ENCODE measurements at places on chromosomes 5 and 9. TPM values are rescaled to one million over a fixed set of nuclear protein-coding genes. Genes with fewer than 3 reads are reported as not detected.

DNA sequence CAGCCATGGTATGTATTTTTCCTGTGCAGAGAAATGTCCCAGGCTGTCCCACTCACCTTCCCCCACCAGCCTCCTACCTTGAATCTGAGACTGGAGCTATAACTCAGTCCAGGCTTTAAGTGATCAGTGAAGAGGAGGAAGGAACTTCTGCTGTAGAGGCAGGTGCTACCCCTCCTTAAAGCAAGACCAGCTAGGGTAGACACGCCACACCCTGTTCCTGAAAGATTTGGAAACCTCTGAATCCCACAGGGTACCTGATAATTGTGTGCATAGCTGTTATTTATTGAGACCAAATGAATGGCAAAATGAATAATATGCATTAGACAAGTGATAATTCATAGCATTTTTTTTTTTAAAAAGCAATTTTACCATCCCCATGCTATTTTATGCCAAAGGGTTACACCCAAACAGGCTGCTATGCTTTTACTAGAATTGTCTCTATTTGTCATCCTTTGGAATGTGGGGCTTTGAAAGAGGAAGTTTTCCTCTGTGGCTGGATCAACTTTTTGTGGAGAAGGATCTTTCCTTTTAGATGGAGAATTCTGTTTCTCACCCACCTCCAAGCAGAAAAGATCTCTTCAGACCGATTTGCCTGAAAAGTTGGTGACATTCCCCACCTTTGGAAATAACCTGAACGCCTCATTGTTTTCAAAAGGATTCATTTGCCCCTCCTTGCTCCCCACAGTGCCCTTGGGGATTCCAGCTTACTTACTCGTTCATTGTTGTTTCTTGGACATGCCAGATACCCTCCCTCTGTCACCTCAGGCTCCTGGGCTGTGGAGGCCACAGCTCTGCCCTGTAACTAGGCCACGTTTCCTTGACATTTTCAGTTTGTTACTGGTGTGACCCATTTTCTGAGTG lies 248.7 kb downstream of the NR3C1 start:
- no peak for DNase-seq

FOXD4L4 gene
- total RNA-seq, result 0.14 TPM

GRCh38 chr5:10537624-10538023 lies 26.2 kb upstream of the ANKRD33B start:
- DNase-seq, result no peak

DNA sequence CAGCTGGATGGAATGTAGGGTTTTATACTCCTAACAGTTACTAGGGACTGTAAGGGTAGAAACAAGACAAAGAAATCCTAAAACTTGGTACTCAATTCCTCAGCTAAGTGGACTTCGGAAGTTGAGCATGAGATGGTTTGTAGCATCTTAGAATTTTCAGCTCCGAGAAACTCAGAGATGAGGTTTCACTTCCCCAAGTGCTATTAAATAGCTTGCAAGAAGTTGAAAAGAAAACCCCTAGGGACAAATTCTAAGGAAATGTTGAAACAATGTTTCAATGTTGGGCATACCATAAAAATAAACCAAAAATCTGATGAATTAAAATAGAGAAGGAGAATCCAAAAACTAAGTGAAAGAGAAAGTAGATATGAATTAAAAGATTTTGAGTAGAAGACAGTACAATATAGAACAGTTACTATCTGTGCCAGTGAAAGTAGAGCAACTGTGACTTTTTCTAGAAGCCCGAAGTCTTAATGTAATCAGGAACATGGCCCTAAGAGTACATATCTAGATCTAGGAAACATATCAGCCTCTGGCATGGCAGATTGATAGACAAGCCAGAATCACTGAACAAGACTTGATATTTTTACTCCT lies 308.6 kb upstream of the RGMB start:
- no peak for DNase-seq

DNA sequence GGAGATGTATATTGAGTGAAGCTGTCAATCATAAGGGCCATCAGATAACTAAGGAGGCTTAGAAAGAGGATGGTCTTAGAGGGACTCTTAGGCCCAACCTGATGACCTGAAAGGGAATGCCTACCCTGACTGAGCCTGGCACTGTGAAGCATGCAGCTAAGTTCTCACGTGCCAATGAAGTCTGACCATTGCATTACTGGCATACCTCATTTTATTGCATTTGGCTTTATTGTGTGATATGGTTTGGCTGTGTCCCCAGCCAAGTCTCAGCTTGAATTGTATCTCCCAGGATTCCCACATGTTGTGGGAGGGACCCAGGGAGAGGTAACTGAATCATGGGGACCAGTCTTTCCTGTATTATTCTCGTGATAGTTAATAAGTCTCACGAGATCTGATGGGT lies 421.6 kb upstream of the SGCD start:
- DNase-seq, result no peak

DNA sequence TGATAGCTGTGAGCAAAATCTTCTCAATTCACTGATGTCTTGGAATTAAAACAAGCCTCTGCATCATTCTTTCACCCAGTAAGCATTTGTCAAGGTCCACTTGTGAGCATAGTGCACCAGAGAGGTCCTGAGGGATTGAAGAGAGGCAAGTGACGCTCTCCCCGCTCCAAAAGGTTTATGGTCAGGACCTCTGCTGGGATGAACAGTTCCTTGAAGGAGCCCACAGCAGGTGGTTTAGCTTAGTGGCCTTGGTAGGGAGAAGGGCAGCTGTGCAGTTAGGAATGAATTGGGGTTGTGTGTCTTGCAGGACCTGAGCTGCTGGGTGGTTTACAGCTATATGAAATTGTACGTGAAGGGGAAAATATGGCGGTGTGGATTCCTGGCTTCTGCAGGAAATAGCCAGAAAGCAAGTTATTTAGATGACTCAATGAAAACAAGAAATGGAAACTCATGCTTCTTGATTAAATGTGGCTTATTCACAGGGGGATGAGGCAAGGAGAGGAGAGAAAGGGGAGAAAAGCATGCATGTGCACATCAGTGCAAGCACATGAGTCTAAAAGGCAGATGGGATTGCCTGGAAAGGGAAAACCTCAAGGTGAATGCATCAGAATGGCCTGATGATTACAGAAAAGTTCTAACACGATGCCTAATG lies 42.0 kb downstream of the SUB1 start:
- no peak for DNase-seq

BNC2 gene
- total RNA-seq, result 28.1 TPM

DNA sequence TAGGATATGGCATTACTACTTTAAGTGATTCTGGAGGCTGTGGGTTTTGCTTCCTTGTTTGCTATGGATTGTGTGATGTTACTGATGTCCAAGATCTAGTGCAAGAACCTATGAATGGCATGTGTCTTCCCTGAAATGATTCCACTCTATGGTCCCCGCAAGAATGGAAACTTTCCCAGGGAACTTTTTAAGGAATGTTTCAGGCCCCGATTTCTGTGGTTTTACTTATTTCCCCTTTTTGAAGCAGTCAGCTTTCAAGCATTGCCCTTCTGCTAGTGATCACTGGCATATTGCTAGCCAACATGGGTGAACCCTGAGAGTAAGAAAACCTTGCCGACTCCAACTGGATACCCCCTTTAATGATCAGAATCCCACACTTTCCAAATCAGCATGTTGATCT lies 26.6 kb upstream of the CD180 start:
- no peak for DNase-seq

GAS1 gene
- 5.0 TPM for total RNA-seq

DNA sequence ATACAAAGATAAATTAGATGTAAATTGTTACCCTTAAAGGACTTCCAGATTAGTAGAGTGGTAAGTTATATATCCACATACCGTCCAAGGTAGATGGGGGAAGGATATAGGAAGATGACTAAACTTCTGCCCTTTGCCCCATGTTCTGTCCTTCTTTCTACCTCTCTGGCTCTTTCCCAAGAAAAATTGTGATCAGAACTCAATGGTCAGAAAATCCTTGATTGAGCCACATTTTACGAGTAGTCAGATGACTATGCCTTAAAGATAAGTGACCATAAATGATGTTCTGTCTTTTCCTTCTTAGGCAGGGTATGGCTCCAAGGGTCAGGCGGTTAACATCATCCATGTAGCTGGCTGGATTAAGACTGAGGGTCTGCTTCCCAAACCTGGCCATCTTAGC lies 4.4 kb downstream of the FRRS1L start:
- DNase-seq, result no peak

DNA sequence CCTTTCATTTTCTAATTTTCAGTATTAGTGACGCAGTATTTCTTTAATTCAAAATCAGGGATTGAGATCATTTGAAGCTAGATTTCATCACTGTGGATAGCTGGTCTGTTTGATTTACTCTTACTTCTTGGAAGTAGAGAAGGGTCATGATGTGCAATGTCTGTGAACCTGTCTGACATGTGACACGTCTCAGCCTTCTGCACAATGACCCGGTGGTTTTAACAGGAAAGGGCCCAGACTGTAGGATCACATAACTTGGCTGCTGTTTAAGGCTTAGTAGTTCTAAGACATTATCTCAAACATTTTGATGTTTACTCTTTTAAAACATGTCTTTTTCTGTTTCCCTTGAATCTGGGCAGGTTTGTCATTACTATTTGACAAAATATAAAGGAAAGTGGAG lies 823.3 kb upstream of the NUDT12 start:
- no peak for DNase-seq

RLN2 gene
- total RNA-seq, result 4.3 TPM

- DNase-seq, result peak; percentile 65
Observed at GRCh38 chr5:154421868-154422267, 23.9 kb upstream of the SAP30L start.

- DNase-seq, result no peak
Observed at GRCh38 chr5:169079697-169080096, 221.2 kb downstream of the SLIT3 start.

DNA sequence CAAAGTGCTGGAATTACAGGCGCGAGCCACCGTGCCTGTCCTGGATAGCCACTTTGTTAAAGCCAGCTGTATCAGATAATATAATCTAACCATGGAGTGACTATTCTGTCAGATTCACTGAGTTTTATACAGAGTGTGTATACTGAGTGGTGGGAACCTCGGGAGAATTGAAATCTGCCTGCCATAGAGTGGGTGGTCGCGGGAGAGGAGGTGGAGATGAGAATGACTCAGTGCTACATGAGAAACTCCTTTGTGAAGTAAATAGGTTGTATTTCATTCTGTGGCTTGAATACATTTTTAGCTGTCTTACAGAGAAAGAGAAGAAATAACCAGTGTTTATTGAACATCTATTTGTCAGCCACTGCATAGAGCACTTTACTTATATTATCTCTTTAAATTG lies 26.4 kb downstream of the ATP6V0E1 start:
- no peak for DNase-seq

DNA sequence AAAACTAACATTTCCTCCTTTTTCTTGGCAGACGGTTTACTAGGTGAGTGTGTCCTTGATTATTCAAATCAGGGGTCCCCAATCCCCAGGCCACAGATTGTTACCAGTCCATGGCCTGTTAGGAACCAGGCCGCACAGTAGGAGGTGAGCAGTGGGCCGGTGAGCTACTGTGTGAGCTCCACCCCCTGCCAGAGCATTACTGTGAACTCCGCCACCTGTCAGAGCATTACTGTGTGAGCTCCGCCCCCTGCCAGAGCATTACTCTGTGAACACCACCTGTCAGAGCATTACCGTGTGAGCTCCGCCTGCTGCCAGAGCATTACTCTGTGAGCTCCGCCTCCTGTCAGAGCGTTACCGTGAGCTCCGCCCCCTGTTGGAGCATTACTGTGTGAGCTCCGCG lies 14.3 kb upstream of the PDCD6 start:
- no peak for DNase-seq

DNA sequence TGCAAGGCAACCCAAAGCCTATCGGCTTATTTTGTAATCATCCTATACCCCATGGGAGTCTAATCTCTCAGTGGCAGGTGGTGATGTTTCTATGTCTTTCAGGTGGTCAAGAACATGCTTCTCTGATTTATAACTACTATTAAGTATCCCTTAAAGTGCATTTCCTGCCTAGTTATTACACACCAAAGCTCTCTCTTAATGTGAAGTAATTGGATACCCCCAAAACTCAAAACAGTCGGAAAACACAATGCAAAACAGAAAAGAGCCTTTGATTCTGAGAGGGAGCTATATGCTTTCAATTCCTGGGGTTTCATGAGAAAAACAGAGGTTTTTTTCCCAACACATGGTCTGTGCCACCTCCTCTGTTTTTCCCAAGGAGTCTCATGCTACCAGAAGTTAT lies 416.4 kb downstream of the CSNK1G3 start:
- DNase-seq, result no peak

GRCh38 chr5:73534011-73534644 lies 31.3 kb downstream of the ANKRA2 start:
- no peak for DNase-seq

ARHGEF39 gene
- total RNA-seq, result 26.6 TPM

DNA sequence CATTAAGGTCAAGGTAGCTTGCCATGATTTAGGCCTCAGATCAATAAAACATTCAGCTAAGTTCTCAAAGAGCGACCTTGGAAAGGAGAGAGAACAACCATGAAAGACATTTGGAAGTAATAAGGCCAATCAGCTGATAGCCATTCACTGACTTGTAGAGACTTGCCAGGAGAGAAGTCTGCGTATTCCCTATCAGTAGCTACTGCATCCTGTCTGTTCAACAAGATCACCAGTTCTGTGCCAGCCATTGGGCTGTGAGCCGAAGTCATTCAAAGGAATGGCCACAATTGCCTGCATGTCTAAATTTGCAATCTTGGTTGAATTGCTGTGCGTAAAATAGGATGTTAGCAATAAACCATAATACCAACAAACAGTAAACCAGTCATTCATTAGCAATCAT lies 219.8 kb downstream of the FBXL7 start:
- no peak for DNase-seq

GRCh38 chr9:91873637-91874051 lies 76.4 kb downstream of the ROR2 start:
- no peak for DNase-seq

IGFBPL1 gene
- total RNA-seq, result 36.7 TPM

ENHO gene
- total RNA-seq, result 27.9 TPM

NR2F1-AS1 gene
- total RNA-seq, result 0.76 TPM

TNFAIP8 gene
- 18.1 TPM for total RNA-seq

DNA sequence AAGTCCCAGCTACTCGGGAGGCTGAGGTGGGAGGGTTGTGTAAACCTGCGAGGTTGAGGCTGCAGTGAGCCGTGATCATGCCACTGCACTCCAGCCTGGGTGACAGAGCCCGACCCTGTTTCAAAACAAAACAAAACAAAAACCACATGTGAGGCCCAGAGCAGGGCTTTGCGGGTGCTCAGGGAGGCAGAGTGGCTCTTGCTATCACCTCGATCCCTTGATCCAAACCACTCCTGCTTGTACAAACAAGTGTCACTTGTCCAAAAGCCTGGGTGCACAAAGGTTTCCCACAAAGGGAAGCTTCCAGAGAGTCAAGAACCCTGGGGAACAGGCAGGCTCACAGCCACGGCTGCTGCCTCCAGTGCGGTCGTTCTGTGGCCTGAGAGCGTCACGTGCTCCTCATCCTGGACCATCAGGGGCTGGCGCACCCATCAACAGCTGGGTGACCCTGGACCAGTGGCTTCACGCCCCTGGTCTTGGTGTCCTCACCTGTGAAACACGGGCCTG lies 162.7 kb downstream of the C9orf50 start:
- no peak for DNase-seq

All from WTC11 (cell line).